ENCODE measurements at places on chromosomes 12 and 14.

GRCh38 chr14:62670526-62670925, 374.7 kb downstream of the KCNH5 start:
- DNase-seq, result no peak

DNA sequence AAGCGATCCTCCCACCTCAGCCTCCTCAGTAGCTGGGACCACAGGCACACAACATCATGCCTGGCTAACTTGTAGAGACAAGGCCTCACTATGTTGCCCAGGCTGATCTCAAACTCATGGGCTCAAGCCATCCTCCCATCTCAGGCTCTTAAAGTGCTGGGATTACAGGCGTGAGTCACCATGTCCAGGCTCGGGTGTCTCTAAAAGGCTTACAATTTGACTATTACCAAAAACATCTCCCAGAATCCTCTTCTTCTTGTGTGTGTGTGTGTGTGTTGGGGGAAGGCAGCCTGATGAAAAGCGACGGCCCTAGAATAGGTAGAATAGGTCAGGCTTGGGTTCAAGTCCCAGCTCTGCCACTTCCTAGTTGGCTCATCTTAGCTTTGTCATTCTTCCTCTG, 16.8 kb downstream of the MSI1 start:
- no peak for DNase-seq

DNA sequence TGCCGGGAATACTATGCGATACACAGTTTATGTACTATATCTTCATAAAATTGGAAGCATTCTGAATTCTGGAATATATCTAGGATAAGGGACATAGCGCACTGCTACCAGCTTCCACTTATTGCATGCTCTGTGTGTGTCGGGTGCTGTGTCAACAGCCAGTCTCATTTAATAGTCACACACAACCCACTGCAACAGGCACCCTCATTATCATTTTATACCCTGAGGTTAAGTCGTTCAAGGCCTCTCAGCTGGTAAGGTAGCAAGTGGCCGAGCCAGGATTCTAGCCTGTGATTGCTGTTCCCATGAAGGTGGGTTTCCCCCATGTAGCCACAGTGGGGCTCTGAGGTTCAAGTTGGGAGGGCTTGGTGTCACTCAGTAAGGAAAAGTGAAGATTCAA, 7.0 kb downstream of the PPP1R1A start:
- DNase-seq, result no peak

DNA sequence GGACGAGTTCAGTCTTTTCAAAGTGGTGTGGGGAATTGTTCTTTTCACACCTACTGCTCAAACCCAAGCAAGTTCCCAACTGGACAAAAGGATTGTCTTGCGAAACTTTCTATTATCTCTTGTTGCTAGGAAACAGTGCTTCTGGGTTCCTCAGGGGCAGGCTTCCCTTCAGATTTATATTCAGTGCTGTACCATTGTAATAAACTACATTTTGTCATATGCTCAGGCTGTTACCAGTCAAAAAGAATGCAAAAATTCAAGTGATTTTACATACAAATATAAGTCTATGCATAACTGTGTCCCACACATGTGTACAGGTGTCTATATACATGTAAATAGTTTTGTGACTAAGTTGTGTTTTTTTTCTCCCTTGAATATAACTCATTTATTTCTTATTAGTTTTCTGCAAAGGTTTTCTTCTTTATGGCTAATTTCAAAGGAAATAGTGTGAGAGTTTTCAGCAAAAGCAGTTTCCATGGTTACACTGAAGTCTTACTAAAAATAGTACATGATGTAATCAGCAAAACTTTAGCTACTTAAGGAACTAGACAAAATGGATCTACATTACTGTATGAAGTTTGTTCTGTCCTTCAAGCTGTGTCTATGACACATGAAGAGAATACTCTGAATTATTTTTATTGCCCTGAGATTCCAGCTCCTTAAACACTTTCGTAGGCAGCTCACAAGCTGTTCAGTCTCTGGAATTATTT, 430.2 kb upstream of the TMPO start:
- no peak for DNase-seq

- DNase-seq, result no peak
These were observed 97.7 kb downstream of the NTS start for GRCh38 chr12:85971800-85972199.

DNA sequence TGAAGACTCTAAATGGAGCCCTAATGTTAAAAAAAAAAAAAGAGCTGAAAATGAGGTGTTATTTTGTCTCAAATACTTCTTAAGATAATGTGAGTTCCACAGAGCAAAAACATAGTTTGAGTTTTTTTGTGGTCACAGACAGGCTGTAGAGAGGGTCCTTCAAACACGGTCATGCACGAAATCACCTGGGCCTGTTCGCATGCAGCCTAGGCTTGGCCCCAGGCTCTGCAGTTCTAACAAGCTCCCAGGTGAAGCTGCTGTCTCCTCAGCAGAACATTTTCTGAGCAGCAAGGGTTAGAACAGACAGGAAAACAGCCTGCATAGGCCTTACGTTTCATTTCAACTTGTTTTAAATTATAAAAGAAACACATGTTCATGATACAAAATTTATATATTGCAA, 65.4 kb upstream of the TBPL2 start:
- no peak for DNase-seq

All from fibroblast of skin of left biceps (primary cell).